Caudate nucleus (tissue), 63 donors: ENCODE measurements at places on chromosomes 16 and 17.

DNA sequence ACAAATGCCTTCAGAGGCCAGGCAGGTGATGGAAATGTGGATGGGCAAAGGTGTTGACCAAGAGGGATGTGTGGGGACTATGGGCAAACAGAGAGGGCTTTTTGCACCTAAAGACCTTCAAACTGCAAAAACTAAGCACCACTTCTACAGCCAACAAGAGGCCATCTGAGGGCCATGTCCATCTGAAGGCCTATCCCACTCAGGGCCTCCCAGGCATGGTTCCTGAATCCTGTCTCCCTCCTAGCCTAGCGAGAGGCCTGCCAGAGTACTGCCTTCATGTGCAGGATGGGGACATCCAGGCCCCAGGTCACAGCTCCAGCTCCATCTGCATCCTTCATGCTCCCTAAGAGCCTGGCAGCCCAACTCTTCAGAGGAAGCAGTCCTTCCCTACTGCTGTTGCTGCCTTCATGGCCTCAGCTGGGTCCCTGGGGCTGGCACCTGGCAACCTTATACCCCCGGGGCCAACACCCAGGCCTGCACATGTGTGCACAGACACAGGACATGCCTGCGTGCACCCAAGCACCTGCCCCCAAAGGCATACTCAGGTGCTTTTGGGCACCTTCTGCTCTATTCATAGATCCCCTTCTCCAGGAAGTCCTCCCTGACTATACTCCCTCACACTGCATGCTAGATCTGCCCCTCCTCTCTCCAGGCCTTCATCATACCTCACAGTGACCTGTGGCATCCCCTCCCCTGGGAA, 95.2 kb downstream of the C16orf78 start:
- DNase-seq = no peak

DNA sequence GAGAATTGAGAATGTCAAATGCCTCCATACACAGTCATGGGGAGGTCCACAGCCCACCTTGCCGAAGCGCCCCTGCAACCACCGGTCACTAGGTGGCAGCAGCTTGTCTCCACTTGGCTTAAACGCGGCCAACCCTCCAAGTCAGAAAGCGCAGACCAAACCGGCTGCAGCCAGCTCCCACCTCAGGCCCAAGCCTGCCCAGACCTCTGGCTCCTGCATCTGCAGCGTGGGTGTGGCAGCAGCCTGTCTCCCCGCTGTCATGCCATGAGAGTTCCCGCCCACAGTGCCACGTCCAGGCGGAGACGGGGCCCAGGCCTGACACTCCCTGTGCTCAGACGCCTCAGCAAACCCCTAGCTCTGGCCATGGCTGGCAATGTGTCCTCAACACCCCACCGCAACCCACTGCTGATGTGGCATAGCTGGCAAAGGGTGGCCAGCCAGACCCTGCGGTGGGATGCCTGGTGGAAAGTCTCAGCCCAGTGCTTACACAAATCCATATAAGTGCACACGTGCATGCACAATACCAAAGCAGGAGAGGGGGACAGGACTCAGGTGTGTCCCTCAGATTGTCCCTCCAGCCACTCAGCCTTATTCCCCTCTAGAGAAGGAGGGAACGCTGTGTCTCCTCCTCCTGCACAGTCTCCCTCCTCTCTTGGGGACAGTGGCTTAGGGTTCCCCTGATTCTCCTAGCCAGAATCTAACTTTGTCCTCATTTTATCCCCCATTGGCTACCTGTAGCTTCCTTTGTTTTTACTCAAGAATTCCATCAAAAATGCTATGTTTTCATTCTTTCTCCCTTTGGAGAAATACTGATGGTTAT, 10.9 kb downstream of the COPZ2 start:
- DNase-seq = peak; percentile 36

DNA sequence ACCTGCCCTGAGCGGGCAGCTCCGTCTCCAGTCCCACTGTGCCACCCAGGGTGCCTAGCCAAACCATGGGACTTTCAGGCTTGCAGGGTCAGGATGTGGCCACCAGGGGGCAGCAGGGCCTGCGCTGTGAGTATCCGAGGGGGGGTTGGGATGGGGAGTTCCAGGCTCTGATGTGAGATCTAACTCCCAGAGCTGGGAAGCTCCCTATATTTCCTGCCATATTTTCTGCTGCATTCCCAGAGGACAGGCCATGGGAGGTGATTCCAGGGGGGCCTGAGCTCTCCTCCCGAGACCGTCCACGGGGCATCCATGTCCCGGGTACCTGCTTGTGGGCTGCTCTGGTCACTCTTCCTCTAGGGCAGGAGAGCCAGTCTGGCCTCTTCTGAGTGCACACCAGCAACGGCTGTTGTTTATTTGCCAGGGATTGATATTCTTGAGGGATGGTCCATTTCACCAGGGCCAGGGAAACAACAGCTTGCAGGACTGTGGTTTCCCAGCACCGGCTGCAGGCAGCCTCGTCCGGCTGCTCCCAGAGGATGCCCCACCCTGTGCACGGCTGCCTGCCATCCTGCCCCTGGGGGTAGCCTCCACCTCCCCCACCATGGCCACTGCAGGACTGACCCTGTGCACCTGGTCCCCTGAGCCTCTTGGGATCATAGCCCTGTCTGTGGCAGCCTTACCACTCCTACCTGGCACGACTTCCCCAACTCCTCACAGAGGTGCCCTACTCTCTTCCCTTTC, 1.2 kb downstream of the GPR142 start:
- DNase-seq = peak; percentile 64

GRCh38 chr17:3976675-3977171, 12.5 kb upstream of the ATP2A3 start:
- no peak for DNase-seq

DNA sequence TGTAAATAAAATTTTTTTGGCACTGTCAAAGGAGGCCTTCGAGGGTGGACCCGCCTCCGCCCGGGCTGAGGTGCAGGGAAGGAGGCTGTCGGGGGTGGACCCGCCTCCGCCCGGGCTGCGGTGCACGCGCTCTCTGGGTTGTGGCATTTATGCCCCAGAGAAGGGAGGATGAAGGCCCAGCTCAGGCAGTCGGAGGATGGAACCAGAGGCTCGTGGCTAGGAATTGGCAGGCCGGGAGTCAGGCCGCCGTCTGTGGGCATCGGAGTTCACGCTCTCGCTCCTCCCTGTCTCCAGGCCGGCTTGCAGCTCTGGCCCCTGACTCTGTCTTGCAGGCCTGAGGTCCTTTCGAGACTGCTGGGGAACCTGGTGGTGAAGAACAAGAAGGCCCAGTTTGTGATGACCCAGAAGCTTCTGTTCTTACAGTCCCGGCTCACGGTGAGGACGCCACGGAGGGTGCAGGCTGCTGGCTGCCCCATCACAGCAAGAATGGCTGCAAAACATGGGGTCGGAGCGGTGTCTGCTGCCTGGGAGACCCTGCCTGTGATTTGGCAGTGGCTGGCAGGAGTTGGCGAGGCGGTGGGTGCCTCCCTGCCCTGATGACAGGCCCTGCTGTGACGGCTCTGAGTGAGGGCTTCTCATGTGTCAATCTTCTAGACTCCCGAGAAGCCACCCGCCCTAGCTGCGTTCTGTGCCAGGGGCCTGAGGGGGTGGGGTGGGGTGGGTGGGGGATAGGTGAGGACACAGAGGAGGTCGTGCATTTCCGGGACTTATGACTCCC, 5.9 kb downstream of the TELO2 start:
- no peak for DNase-seq

GRCh38 chr17:4229627-4230541, 33.9 kb downstream of the ANKFY1 start:
- no peak for DNase-seq

GRCh38 chr16:68062910-68063393, 22.2 kb upstream of the NFATC3 start:
- no peak for DNase-seq

DNA sequence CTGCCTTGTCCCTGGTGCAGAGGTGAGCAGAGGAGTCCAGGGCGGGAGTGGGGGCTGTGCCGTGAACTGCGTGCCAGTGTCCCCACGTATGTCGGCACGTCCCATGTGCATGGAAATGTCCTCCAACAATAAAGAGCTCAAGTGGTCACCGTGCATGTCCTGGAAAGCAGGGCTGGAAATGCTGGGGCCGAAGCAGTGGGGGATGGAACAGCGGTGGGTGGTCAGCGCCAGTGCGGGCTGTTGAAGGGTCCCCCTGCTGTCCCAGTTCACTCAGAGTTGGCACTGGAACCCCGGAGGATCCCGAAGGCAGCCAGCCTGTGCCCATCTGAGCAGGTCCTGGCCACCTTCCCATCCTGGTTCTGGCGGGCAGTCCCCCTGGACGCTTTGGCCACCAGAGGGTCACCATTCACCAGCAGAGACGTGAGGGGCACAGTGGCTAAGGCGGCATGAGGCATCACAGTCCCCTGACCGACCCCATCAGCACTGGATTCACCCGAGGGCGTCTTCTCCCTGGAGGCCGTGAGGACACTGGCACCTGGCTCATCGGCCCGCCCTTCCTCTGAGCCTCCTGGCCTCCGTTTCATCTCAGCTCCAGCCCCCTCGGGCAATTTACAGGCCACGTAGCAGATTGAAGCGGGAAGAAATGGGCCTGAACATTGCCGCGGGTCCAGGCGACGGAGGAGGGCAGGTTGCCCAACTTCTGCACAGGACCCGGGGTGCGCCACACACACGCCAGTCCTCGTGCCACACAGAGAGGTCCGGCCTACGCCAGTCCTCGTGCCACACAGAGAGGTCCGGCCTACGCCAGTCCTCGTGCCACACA, 10.1 kb downstream of the GCGR start:
- no peak for DNase-seq

DNA sequence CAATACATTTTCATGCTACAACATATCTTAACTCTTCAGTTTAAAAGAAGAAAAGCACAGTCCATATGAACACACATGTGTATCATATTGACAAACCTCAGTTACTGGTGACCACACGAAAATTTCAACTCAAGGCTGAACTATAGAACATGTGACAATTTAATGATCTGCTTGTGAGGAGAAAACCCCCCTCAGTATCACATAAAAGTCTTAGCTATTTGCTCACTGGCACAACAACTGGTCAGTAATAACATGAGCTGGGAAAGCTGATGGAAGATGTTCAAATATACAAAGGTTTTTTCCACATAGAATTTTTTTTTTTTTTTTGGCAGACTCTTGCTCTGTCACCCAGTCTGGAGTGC, 19.5 kb downstream of the ZNF652 start:
- DNase-seq = no peak

GRCh38 chr17:29158096-29158487, 22.1 kb downstream of the MYO18A start:
- no peak for DNase-seq

GRCh38 chr16:27305839-27306442, 7.8 kb upstream of the IL4R start:
- DNase-seq = no peak

- DNase-seq = no peak
Measured at GRCh38 chr16:49520492-49521038, 147.0 kb downstream of the C16orf78 start.

- no peak for DNase-seq
Measured at GRCh38 chr16:60788631-60789030, 1247.6 kb downstream of the CDH8 start.

DNA sequence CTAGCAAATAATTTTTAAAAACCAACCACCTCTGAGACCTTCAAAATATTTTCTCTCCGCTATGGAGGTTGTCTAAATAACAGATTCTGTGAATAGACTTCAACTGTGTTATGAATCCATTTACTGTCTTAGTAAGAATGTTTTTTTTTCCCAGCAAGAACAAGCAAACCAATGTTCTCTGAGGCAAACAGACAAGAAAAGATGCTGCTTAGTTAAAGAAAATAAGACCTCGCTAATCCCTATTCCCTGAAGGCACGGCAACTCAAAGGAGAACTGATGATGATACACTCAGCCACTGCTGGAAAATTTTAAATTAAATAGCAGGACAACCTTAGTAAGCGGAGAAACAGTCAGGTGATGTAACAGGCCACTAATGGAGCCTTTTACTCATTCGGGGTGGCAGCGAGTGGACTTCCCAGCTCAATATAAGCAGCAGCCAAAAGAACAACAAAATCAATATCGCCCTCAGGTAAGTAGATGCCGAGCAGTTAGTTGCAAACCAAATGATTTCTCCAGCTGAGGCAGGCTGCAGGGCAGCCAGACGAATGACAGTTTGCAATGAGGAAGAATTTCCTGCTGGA, 81.8 kb downstream of the CPPED1 start:
- no peak for DNase-seq

- DNase-seq = no peak
Measured at GRCh38 chr16:3934491-3935181, 54.1 kb upstream of the CREBBP start.

DNA sequence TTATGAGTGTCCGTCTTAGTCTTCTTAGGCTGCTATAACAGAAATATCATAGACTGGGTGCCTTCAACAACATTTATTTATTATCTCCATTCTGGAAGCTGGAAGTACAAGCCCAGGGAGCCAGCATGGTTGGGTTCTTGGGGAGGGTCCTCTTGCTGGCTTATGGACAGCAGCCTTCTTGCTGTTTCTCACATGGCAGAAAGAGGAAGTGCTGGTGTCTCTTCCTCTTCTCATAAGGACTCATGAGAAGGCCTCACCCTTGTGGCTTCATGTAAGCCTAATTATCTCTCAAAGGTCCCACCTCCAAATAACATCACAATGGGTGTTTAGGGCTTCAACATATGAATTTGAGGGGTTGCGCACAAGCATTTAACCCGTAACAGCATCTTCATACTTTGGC, 207.0 kb upstream of the COX10 start:
- DNase-seq = no peak

DNA sequence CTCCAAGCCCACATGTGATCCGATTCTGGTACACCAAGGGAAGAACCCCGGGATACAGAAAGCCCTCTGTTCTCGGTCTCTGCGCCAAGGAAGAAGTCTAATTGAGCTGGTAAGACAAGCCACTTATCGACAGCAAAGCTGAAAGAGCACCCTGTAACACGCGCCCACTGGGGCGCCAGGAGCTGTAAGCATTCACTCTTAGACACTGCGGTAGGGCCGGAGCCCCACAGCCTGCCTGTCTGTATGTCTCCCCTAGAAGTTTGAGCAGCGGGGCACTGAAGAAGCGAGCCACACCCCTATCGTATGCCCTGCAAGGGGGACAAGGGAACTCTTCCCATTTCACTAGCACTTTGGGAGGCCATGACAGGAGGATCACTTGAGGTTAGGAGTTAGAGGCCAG, 27.0 kb upstream of the MEIOC start:
- DNase-seq = no peak

DNA sequence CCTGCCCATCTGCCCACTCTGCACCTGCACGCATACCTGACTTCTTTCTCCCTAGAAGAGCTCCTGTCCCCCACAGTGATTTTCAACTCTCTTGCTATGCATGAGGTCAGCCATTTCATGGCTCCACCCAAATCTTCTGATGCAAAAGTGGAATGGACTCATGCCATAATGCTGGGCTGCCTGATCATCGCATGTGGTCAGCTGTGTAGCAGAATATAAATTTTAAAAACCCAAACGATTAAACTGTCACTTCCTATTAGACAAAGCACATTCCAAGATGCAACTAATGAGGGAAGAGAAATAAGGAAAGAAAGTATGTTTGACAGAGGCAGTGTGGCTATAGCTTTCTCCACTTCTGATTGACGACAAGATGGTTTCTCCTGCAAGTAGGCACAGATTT, 26.1 kb downstream of the GRIN2A start:
- DNase-seq = no peak
